ENCODE measurements at places on chromosomes 4 and X. TPM values are rescaled to one million over a fixed set of nuclear protein-coding genes. Genes with fewer than 3 reads are reported as not detected.

The SYTL5 gene
- 0.26 TPM for total RNA-seq

The SUPT20HL2 gene
- not detected for total RNA-seq

The NXF2B gene
- not detected for total RNA-seq

The NSG1 gene
- total RNA-seq: 7.0 TPM

The EXOC1L gene
- total RNA-seq: not detected

The VCX gene
- not detected for total RNA-seq

The RNF4 gene
- 97.1 TPM for total RNA-seq

The PAGE5 gene
- 1.1 TPM for total RNA-seq

The RPS6KA6 gene
- total RNA-seq: 0.71 TPM

The WFS1 gene
- total RNA-seq: 2.6 TPM

The ANXA5 gene
- total RNA-seq: 106 TPM

The AMTN gene
- total RNA-seq: not detected

The FGF2 gene
- 0.11 TPM for total RNA-seq

The USP46 gene
- 10.1 TPM for total RNA-seq

The LAMP2 gene
- 35.4 TPM for total RNA-seq
